ENCODE measurements at places on chromosomes 5 and 9.

DNA sequence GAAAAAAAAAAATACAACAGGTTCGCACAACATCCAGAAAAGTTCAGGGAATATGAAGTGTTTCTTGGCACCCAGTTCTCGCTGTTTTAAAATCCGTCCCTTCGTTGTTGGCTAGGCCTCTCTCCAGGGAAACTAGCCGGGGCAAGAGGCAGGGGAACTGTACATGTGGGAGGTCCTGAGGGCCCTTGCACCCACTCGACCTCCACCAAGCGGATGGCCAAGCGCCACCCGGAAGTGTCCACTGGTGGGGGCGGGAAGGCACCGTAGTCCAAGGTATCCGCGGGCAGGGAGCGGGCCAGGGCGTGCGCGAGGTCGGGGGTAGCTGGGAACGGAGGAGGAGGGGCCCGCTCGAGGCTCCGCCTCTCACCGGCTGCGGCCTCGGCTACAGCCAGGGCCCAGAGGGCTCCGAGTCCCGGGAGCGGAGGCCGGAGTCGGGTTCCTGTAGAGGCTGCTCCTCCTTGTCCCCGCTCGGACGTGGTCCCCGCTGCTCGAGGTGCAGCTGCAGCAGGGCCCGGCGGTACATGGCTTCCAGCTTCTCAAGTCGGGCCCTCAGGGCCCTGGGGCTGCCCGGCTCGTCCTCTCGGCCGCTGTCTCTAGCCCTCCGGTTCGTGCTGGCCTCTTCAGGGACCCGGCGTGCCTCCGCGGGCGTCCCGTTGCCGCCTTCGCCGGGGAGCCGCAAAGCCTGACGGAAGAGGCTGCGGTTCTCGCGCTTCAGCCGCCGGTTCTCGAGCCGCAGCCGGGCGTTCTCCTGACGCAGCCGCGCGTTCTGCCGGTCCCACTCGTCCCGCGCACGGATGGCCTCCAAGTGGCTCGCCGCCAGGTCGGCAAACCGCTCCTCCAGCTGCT, 720 bp downstream of the TUSC1 start:
- DNase-seq = no peak

- no peak for DNase-seq
These were observed 9.7 kb downstream of the SPINK1 start for GRCh38 chr5:147821766-147822165.

DNA sequence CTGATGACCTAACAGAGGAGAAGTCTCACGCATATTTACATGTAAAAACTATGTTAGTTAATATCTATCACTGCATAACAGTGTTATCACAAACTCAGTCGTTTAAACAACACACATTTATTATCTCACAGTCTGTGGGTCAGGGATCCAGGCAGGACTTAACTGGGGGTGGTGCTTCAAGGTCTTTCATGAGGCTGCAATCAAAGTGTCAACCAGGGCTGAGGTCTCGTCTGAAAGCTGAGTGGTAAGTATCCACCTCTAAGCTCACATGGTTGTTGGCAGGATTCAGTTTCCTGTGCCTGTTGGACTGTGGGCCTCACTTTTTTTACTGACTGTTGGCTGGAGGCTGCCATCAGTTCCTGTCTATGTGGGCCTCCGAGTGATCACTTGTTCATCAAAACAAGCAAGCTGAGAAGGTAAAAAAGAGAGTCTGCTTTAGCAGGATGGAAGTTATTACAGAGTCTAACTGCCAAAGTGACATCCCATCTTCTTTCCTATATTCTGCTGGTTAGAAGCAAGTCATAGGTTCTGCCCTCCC, 188.6 kb downstream of the CARTPT start:
- no peak for DNase-seq

DNA sequence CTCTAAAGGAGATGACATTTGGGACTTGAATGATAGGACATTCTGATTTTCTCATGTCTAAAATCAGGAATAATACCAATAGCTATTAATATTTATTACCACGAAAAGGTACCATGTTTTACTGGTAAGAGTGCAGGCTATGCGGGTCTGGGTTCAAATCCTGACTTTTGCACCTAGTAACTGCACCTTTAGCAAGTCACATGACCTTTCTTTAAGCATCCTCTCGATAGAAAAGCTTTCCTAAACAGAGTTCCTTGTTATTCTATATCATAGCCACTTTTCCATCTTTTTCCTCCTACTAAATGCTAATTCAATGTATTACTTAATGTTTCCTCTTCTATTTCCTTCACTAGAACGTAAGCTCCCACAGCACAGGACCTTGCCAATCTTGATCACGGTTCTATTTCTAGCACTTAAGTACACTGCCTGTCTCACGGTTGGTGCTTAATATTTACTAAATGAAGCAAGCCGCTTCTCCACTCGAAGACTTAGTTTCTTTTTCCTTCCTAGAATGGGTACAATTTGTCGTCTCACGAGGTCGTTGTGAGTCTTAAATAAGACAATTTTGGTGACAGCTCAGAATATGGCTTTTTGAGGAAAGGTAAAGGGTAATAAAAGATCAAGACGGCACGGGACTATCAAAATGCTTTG, 816 bp downstream of the RBM18 start:
- DNase-seq = no peak

- DNase-seq = no peak
These were observed 50.9 kb upstream of the SUSD3 start for GRCh38 chr9:93007529-93008058.

DNA sequence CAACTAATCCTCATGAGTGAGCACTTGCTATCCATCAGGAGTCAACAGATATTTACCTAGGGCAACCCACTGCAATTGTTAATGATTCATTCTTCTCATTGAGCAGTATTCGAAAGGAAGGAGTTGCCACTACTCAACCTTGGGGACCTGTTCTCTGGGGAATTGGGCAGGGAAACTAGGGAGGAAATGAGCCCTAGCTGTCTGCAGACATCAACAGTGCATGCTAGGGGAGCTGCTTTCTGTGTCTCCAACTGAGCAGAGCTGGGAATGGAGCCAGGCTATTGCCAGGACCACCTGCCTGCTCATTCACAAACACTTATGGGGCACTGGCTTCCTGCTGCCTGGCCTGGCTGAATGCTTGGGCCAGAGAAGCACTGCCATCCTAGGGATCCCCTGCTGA, 183.4 kb downstream of the TMEM38B start:
- no peak for DNase-seq

GRCh38 chr9:11551106-11551505, 938.3 kb upstream of the PTPRD start:
- no peak for DNase-seq

DNA sequence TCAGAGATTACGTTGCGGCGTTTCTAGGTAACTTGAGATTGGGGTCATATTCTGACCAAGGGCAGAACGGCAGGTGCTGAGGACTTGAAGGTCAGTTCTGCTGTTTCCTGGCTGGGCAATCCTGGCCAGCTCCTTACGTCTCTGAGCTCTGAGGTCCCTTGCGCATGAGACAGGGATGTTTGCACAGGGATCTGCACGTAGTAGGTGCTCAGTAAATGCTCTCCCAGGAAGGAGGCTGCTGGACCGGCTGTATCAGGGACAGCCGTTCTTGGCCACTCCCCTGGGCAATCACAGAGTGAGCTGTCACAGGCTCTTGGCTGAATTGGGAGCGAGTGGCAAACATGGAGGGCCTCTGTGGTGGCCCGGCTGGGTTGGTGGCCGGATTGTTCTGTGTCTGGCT, 8.3 kb downstream of the NCS1 start:
- no peak for DNase-seq

DNA sequence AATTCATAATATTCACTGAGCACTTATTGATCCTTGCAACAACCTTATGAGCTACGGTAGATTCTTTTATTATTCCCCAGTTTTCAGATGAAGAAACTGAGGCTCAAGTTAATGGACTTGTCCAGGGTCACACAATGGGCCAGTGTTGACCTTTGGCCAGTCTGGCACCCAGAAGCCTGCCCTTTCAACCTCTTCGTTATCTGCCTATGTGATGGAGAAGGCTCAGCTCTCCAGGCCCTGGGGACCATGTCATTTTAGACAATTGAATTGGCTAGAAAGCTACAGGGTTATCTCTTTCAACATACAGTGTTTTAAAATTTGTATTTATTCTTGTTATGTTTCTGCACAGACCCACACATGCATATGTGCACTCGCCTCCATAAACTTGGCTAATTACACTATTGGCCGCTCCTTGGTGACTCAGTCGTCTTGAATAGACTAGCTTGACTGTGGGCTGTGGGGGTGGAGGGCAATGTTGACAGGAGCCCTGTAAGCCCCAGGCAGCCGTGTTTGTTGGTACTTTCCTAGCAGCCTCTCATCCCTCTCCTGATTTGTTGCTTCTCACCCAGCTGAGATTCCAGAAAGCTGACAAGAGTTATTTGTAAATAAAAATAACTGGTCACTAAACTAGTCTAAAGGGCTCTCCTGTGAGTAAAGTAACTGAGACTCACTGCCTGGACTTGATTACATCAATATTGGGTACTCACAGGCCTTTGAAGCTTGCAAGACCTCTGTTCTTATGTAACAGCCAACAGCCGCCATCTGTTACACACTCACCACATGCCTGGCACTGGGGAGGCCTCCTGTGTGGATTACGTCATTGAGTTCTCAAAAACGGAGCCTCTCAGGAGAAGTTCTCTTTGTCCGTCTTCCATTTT, 8.5 kb upstream of the ANGPTL2 start:
- no peak for DNase-seq

DNA sequence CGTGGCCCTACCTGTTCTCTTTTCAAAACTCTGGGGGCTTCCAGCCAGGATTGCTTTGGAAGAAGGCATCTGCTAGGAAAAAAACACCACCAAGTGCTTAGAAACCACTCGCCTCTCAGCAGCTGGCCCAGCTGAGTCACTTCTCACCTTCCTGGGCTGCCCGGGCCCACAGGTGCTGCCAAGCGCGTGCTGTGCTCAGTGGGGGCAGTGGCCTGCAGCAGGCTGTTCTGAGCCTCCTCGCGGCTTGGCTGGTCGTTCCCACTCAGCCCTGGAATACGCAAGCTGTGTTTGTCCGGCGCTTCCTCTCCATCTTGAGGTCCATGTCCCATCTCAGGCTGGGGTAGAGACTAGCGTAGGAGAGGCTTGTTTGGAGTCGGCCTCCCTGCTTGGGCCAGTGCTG, 102.5 kb upstream of the FCN2 start:
- no peak for DNase-seq

DNA sequence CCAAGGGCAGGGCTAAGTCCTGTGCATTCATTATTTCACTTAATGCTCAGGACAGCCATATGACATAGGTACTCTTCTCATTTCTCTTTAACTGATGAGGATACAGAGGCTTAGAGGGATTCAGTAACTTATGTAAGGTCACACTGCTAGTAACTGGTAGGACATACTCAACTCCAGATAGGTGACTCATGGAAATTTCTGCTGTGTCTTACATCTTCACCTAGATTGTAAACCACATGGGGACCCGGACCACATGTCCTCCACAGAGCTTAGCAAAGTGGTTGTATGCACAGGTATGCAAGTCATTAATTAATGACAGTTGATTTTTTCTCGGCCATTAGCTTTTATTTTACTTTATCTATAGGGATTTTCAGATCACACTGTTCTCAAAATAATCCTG, 29.3 kb downstream of the SLC1A1 start:
- no peak for DNase-seq

GRCh38 chr9:120156376-120156775, 423.6 kb downstream of the CDK5RAP2 start:
- DNase-seq = no peak

- no peak for DNase-seq
These were observed 110.2 kb downstream of the ANXA2R start for GRCh38 chr5:42929871-42930270.

DNA sequence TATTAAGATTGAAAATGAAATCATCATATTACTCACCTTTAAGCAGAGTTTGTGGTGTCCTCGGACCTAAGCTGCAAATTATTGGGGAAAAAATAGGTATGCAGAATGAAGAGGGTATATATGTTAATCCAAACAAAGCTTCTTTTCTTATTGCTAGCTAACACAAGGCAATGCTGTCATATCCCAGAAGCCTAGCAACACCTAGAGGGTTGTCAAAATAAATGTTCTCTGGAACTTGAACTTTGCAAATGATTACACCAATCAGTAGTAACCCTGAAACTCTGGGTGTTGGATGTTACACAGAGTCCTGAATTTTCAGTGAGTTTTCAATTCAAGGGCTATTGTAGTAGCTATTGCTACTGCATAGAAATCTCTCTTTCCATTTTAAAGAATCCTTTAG, at the start of gene C6:
Gene C6 (minus strand): TSS at position 193 of the 400 bp plus-strand sequence. CDS start 10,302 bp downstream, outside the sequence.
- DNase-seq = no peak

DNA sequence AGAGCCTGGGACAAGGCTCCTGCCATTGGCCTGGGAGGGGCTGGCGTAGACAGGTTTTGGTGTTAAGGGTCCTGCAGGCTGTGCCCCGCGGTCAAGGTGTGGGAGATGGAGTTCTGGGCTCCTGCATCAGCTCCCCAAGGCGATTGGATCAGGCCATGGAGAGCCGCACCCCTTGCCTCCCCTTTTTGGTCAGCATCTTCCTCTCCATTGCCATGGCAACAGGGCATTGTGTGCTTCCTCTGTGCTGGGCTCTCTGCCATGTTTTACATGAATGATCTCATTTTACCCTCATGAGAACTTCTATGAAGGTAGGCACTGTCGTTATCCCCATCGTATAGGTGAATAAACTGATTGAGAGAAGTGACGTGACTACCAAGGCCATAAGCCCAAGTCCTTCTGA, 344.3 kb upstream of the CLINT1 start:
- no peak for DNase-seq

GRCh38 chr9:26850995-26851394, 41.6 kb downstream of the CAAP1 start:
- DNase-seq = no peak

GRCh38 chr9:111038331-111039230, at the start of gene LPAR1:
TSS of gene LPAR1 (minus strand) at chr9:111038470. CDS start at chr9:110972117, 66,353 bp downstream.
- no peak for DNase-seq

DNA sequence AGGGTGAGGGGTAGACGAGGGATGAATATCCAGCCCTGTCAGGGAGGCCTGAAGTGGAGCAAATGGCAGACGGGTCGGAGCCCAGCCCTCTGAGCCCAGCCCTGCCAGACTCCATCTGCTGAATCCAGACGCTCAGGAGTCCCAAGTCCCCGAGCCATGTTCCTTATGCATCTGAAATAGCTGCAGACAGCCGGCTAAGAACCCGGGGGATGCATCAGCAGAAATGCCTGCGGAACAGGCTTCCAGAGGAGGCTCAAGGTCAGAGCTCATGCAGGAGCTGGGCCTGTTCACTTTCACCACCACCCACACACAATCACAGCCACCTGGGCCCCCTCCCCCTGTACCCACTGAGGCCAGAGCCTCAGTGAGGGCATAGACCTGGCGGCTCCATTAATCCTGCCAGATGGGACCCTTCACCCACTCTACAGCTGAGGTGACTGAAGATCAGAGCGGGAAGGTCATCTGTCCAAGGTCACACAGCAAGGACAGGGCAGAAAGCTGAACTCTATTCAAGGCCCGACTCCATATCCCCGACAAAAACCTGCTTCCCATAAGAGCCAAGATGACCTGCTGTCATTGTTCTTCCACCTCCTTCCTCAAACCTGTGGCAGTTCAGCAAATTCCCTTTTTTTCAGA, 24.4 kb upstream of the AKNA start:
- DNase-seq = no peak

GRCh38 chr5:42887097-42887496, 75.4 kb upstream of the SELENOP start:
- DNase-seq = no peak
